Right renal cortex interstitium (tissue), 3 donors: ENCODE measurements at places on chromosomes 2 and 18.

DNA sequence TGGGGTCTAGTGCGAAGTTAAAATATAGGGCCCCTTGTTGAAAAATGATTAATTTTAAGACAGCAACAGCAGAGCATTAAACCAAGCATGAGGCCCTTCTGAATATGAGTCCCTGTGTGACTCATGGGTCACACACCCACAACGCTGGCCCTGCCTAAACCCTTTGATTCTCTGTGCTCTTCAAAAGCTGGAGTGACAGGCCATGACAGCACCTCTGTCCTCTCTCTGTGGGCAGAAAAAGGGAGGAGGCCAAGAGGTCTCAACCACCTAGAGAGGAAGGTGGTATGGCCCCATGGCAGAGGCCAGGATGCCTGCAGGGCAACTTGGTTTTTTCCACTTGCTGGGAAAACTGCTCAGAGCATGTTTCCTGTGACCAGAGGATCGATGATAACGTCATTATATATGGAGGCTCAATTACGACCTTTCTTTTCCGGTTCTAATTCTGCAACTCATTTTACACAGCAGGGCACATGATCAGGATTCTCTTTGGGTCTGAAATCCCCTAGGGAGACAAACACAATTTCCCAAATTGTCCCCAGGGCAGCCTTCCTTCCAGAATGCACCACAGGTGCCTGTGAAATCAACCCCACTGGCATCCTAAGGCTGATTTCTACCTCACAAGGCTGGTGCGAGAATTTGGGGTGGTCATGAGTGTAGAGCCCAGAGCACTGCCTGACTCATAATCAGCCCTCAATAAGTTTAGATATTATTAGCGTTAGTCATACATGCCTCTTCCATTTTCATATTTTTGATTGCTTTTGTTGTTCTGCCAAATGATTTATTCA, 102.0 kb upstream of the PPP1CB start:
- no peak for DNase-seq

DNA sequence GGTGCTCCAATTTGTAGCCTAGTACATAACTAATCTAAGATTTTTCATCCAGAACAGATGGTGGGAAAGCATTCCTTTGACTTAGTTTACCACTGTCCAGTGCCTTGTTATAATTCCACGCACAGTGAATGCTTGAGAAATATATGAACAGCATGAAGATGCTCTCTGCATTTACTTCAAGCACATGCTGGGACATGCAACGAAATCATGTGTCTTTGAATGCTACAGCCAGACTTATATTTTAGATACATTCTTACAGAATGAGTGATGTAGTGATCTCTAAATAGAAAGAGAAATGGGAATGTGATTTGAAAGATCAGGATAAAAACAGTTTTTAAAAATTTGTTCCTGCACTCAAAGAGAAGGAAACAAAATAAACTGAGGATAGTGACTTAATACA, 398.3 kb downstream of the FBXO15 start:
- DNase-seq, result no peak

DNA sequence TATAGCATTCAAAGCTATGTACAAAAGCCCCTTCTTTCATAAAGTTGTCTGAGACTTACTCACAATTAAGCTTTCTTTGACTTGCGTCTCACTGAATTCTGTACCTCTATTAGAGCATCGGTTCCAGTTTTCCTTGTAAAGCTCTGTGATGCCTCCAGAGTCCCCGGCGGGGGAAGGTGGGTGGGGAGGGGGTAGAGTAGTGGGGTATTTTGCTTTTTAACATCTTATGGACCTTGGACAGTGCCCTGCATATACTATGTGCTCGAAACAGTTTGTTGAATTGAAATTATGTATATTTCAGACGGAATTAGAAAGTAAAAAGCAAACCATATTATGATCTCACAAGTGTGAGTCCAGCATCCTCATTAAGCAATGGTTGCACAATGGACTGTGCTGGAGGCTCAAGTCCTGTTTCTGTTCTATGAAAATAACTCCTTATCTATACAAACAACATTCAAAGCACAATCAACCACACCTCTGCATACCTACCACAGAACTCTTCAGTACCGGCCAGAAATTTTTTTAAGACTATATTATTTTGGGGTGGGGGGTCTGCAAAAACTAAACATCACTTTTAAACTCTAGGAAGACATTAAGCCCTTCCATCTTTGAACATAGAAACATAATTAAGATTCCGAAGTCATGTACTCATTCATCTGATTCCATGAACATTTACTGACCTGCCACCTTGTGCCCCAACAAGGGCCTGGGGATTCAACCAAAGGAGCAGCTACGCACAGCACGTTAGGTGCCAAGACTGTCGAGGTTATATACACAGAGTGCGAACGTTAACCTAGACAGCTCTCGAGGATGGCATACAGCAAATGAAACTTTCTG, 908 bp downstream of the STAT1 start:
- no peak for DNase-seq

DNA sequence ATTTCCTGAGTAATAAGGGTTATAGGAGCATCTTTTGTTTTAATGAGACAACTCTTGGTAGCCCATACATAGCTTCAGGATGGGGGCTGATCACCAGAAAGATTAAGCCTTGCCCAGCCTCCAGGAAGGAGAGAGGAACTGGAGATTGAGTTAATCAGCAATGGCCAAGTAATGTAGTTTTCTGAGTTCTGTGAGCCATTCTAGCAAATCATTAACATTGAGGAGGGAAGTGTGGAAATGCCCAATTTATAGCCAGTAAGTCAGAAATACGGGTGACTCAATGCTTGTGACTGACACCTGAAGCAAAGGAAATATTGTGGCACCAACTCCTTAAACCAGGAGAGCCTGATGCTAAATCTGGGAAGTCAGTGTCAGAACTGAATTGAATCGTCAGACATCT, 205.1 kb upstream of the SRD5A2 start:
- no peak for DNase-seq

- DNase-seq, result no peak
Observed at GRCh38 chr2:3173031-3173430, 204.6 kb downstream of the EIPR1 start.

DNA sequence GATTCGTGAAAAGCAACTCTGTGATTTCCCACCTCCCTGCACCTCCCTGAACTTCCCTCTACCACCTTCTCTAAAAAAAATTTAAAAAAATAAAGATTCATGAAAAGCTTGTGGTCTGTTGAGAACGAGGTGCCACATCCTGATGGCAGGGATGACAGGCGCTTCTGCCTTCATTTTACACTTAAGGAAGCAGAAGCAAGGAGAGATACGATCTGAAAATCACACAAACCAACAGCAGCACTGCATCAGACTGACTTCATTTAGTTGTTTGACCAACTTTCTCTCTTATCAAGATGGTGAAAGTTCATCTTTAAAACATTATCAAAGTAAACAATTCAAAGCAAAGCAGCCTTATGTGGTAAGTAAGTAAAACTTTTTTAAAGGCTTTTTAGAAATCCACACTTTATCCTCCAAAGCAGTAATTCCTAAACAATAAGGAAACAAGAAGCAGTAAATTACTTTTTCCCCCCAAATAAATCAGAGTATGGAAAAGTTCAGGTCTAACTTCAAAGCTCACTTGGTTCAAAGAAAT, 15.5 kb downstream of the WDFY1 start:
- no peak for DNase-seq

DNA sequence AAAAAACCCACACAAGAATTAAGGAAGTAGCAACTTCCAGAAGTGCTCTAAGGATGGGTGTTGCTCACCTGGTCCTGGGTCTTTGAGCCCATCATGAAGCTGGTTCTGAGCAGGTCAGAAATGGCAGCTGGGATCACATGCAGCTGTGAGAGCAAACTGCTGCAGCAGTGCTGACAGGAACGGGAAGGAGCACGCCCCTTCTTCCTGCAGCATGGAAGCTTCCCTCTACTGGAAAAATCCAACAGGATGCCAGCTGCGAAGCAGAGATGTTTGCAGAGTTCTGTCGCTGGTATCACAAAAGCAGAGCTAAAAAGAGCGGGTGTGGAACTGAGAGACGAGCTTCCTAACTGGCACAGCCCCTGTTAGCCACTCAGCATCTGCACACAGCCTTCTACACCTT, 33.7 kb downstream of the EIF4E2 start:
- DNase-seq, result no peak
